ENCODE measurements at places on chromosomes 7 and 10. TPM values are rescaled to one million over a fixed set of nuclear protein-coding genes. Genes with fewer than 3 reads are reported as not detected.

GRCh38 chr7:17787257-17787656, 153.0 kb downstream of the SNX13 start:
- no peak for DNase-seq

TUBAL3 gene
- 0.16 TPM for total RNA-seq

DNA sequence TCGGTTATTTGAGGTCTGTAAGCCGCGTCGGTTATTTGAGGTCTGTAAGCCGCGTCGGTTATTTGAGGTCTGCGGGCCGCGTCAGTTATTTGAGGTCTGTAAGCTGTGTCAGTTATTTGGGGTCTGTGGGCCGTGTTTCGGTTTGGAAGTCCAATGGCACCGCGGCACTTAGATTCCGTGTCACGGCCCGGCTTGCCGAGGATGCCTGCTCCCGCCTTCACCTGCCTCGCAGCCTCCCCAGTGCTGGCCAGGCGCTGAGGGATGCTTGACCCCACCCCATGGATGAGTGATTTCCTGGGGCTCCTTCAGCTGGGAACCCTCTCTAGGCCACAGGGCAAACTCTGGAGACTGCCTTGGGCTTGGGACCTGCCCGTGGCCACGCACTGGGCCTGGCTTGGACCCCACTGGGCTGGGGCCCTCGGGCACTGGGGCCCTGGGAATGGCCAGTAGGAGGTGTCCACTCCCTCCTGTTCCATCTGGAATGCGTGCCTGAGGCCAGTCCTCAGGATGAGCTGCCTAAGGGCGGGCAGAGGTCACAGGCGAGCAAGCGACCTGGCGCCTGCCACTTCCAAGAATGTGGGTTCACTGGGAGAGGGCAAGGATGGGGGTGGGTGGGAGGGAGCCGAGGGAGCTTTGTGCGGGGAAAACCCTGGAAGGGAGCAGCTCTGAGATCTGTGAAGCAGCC, 25.6 kb downstream of the ADGRA1 start:
- DNase-seq = no peak

EIF5AL1 gene
- 0.11 TPM for total RNA-seq

GRCh38 chr7:16396766-16397500, 24.4 kb downstream of the CRPPA start:
- DNase-seq = no peak

GRCh38 chr10:131020775-131021174, 290.7 kb downstream of the TCERG1L start:
- no peak for DNase-seq

MSS51 gene
- total RNA-seq = 5.9 TPM

PTER gene
- total RNA-seq = 17.8 TPM

- DNase-seq = no peak
These were observed 66.7 kb upstream of the PDZD8 start for GRCh38 chr10:117441812-117442443.

DNA sequence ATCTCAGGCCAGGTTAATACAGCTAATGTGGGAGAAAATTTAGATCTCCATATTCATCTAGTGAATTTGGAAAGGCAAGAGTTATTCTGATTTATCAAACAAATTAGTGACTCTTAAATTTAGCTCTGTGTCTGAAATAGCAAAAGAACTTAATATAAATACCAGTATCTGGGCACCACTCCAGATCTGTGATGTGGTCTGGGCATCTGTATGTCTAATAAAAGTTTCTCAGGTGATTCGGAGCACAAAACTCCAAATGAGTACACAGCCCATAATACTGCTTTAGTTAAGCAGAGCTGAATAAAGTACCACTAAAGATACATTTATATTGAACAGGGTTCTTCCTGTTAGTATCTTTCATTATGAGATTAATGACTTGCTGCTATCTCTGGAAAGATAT, 261.4 kb downstream of the BAMBI start:
- DNase-seq = no peak

DNA sequence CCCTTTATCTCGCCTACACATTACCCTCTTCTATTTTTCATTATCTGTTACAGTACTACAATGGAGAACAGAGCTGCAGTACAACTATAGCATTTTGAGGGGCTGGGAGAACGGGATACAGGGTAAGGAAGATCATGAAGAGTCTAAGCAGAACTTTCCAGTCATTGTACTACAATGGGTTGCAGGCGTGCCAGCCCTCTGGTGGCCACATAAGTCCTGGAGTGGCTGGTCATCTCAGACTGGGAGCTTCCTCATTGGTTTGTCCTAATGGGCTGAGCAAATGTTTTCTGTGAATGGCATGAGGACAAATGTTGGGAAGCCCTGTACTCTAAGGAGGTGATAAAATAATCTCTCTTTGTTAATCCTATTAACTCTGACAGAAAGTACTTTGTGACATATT, 33.0 kb downstream of the TMEM106B start:
- no peak for DNase-seq

DNA sequence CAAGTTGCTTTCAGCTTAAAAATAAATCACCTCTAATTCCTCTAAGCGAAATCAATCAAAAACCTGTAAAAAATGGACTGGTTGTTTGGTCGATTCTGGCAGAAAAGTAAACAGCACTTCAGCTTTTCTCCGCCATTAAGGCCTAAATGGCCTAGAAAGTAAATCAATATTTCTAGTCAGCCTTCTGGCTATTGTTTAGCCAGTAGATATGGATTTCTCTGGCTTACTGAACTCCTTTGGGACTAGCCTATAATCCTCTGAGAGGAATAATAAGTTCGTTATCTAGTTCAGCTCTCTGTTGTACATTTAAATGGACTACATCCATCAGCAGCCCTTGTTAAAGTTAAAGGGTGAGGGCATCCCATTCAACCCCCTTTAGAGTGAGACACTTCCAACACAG, 400.1 kb upstream of the ETV1 start:
- no peak for DNase-seq

GRCh38 chr7:151252961-151253711, 4.6 kb upstream of the SMARCD3 start:
- no peak for DNase-seq

- no peak for DNase-seq
These were observed at the start of gene C10orf120 for GRCh38 chr10:122699796-122700455. C10orf120 (minus strand) TSS chr10:122699846; CDS start chr10:122699790, 56 bp downstream.

BMPER gene
- total RNA-seq = 18.9 TPM

GRCh38 chr7:4782333-4783291, 7.2 kb downstream of the AP5Z1 start:
- DNase-seq = no peak

DNA sequence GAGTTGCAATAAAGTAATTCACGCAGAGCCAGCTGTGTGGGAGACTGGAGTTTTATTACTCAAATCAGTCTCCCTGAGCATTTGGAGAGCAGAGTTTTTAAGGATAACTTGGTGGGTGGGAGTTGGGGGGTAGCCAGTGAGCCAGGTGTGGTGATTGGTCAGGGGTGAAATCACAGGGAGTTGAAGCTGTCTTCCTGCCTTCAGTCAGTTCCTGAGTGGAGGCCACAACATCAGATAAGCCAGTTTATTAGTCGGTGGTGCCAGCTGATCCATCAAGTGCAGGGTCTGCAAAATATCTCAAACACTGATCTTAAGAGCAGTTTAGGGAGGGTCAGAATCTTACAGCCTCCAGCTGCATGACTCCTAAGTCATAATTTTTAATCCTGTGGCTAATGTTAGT, 3.3 kb upstream of the CYP51A1 start:
- peak; percentile 57 for DNase-seq

DNA sequence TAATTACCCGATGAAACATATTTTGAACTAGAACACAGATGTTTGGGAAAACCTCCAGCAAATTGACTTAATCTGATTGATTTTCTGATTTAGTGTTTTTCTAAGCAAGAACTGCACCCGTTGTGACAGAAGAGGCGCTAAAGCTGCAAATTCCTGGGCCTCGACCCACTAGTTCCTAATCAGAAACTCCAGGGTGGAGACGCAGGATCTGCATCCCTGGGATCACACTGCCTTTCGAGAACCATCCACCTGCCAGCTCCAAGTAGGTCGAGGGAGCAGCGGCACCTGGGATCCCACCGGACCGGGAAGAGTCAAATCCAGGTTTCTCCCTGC, 136.8 kb upstream of the CDCA7L start:
- DNase-seq = no peak

GFRA1 gene
- 60.9 TPM for total RNA-seq

DNA sequence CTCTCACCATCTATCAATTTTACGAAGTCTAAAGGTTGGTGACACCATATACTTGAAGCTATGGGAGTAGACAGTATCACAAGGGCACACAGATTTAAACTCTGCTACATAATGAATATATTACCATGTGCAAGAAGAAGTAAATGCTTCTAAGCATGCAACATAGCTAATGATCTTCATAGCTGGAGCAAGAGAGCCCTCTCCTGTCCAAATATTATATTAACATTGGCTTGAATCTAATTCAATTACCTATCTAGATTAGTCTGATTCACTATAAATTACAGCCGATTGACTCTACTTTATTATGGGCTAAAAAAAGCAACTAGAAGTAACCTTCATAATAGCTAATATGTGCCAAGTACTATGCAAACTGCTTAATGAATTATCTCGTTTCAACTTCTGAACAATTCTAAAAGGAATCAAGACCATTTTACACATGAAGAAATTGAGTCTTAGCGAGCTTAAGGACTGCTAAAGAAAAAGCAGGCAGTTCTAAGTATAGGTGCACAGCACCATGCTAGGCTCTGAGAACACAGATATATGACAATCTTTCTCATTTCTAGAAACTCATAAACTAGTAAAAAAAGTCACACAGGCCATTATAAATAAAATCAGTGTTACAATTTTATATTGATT, 21.9 kb downstream of the FRA10AC1 start:
- DNase-seq = no peak

DNA sequence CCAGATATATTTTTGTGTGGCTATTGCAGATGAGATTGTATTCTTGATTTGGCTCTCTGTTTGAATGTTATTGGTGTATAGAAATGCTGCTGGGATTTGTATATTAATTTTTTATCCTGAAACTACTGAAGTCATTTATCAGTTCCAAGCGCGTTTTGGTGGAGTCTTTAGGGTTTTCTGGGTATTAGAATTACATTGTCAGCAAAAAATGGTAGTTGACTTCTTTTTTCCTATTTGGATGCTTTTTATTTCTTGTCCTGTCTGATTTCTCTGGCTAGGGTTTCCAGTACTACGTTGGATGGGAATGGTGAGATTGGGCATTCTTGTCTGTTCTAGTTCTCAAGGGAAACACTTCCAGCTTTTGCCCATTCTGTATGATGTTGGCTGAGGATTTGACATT, 415.5 kb upstream of the CHRM2 start:
- DNase-seq = no peak

GRCh38 chr7:36198854-36199266, 45.8 kb downstream of the EEPD1 start:
- no peak for DNase-seq

- no peak for DNase-seq
These were observed 4.1 kb upstream of the ITGA8 start for GRCh38 chr10:15723803-15724202.

GRCh38 chr10:124322191-124322980, 96.3 kb downstream of the OAT start:
- no peak for DNase-seq

DNA sequence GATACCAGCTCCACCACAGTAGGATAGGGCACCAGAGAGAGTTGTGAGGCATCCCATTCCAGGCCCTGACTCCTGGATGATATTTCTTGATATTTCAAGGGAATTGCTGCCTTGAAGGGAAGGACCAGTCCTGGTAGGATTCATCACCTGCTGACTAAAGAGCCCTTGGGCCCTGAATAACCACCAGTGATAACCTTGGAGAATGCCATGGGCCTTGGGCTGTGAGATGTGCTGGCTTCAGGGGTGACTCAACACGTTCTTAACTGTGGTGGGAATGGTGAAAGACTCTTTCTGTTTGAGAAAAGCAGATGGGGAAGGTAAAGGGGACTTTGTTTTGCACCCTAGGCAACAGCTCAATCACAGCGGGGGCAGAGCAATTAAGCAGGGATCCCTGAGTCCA, 21.4 kb upstream of the ASZ1 start:
- DNase-seq = no peak

DNA sequence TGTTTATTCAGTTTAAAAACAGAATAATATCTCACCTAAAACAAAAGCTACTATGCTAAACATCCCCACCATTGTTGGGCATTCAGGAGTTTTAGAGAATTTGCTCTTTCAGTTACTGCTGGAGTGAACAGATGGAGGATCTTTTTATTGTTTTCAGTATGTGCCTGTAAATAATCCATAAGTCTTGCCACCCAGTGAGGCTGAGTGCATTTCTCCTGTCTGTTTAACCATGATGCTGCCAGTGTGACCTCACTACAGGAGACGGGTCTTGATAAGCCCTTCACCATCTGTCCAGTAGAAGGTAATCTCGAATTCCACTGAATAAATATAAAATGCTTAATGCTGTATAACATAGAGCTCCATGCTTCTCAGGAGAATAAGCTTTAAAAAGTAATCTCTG, 430.9 kb downstream of the POM121L12 start:
- no peak for DNase-seq

- DNase-seq = no peak
These were observed 36.3 kb downstream of the CFAP46 start for GRCh38 chr10:132906106-132906505.

SFR1 gene
- 13.6 TPM for total RNA-seq

SEC61A2 gene
- total RNA-seq = 19.9 TPM

ADCY1 gene
- total RNA-seq = 3.7 TPM

EMX2 gene
- total RNA-seq = 0.95 TPM

DNA sequence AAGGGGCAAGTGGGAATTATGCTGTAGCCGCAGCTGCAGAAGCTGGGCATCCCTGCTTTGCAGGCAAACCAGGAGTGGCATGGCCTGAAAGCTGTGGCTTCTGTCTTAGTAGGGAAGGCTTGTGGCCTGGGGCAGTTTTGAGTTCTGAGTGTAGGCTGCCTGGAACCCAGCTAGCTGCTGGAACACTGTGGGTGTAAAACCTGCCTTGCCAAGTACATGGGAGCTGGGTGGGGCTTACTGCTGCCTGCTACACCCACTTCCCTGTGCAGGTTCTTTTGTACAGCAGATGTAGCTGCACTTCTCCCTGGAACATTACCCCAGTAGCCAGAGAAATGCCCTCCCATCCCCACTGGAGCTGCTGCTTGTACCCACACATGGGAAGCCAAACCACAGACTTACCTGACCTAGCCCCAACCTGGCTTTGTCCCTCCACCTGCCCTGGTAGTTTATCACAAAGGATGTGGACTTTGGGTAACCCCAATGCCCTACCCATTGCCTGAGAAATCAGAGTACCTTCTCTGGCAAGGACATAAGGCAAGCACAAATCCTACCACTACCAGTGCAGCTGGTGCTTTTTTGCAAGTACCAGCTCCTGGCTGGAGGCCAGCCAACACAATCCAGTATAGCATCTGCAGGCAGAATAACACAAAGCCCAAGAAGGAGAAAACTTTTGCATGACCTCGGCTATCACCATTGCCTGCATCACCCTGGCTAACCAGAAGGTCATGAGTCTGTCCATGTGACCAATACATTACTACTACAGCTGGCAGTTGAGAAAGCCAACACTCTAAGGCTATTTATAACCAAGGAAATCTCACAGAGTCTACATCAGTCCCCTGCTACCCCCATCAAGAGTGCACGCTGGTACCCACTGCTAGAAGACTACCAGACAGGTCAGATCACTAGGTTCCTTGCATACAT, 26.5 kb upstream of the PPP1R3A start:
- no peak for DNase-seq

GRCh38 chr7:17234030-17234397, 64.4 kb upstream of the AHR start:
- DNase-seq = no peak

- no peak for DNase-seq
These were observed 100.8 kb downstream of the NRP1 start for GRCh38 chr10:33233635-33234034.

TSPAN13 gene
- 26.2 TPM for total RNA-seq
